NCI-H524 treated with DMSO at 0.1 percent for 48 hours (cell line): ENCODE measurements at places on chromosomes 11 and 22.

GRCh38 chr11:106249617-106250239 is 172.3 kb downstream of the AASDHPPT start:
- no peak for DNase-seq

DNA sequence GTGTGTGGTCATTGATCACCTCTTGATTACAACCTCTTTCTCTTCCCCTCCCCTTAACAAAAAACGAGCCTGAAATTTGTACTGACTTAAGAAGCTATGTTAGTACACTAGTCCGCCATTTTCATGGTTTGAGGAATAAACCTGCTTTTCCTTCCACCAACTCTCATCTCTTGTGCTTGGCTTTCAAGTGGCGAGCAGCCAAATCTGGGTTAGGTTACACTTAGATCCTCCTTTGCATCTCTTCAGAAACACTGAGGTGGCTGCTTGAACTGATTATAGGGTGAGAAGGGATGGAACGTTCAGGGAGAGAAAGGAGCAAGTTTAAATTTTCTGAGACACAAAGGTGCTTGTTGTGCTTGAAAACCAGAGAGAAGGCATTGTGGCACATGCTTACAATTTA is 2171.4 kb downstream of the LRRC4C start:
- DNase-seq = no peak

- peak; percentile 61 for DNase-seq
These were observed at the start of gene CEP126 for GRCh38 chr11:101914738-101915426. Gene CEP126, plus strand, starts transcription at chr11:101915010. Its CDS starts 275 bp downstream, at chr11:101915285.

DNA sequence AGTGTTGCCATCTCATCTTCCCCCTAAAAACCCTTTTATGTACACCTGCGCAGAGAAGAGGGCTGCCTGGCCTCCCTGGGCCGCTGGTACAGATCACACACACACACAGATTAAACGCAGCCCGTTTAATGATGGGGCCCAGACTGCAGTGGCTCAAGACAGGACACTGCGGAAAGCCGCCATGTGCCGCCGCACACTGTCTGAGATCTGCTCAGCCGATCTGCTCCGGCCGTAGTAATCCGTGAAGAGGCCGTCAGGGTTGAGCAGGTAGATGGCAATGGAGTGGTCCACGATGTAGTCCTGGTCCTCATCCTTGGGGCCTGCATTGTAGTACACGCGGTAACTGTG is 2.0 kb downstream of the SCO2 start:
- no peak for DNase-seq

DNA sequence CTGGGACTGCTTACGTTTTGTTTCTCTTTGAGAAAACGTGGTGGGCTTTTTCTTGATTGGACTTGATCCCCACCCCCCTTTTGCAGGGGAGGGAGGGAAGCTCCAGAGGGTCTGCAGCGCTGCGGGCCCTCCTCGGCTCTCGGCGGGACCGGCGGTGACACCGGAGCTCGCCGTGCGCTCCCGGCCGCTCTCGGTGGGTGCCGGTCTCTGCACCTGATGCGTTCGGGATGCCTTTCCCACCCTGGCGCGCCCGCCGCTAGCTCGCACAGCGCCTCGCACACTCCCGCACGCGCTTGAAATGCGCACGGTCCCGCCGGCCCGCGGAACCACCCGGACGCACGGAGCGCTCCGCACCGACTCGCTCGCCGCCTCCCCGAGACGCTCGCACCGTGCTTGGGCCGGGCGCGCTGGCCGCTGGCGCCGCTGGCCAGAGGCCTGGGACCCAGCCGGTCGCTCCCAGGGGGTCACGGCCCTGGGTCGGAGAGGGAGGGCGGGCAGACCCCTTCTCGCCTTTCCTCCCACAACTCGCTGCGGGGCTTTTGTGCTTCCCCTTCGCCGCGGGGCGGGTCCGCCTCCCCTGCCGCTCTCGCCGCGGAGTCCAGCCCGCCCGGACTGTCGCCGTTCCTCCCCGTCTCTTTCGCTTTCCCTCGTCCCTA is 1.0 kb downstream of the ZBTB16 start:
- DNase-seq = no peak

- no peak for DNase-seq
These were observed 33.8 kb downstream of the EHF start for GRCh38 chr11:34654483-34655334.

DNA sequence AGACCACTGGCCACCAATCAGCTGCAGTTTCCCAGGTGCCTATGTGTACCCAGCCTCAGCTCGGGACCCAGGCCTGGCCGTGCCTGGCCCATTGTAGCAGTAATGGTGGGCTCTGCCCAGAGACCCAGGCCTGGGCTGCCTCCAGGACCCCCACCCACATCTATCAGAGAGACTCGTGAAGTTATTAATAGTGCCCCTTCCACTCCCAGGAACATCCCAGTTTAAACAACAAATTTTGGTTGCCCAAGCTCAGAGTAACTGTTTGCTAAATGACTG is 42.5 kb downstream of the IGLL5 start:
- DNase-seq = no peak

GRCh38 chr11:112769170-112769569 is 192.1 kb upstream of the NCAM1 start:
- DNase-seq = no peak

DNA sequence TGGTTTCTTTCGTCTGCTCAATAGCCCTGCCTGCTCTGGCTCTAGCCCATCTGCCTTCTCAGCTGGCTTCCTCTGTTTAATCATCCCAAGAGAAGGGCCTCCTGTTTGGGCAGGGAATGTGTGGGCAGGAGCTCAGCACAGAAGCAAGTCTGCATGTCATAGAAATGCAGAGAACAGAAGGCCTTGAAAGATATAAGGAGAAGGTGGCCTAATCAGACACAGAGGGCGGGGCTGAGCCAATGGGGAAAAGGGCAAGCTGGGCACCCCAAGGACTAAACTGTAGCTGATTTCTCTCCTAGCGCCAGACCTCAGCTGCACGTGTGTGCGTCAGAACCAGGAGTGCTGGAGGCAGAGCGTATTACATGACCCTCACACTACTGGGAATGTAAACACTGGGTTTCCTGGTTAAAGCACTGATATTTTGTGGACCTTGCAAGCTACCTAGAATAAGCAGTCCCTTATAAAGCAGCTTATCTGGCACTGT is 7.6 kb upstream of the CCKBR start:
- no peak for DNase-seq

- DNase-seq = no peak
These were observed 18.1 kb downstream of the SLC6A5 start for GRCh38 chr11:20617346-20618005.

DNA sequence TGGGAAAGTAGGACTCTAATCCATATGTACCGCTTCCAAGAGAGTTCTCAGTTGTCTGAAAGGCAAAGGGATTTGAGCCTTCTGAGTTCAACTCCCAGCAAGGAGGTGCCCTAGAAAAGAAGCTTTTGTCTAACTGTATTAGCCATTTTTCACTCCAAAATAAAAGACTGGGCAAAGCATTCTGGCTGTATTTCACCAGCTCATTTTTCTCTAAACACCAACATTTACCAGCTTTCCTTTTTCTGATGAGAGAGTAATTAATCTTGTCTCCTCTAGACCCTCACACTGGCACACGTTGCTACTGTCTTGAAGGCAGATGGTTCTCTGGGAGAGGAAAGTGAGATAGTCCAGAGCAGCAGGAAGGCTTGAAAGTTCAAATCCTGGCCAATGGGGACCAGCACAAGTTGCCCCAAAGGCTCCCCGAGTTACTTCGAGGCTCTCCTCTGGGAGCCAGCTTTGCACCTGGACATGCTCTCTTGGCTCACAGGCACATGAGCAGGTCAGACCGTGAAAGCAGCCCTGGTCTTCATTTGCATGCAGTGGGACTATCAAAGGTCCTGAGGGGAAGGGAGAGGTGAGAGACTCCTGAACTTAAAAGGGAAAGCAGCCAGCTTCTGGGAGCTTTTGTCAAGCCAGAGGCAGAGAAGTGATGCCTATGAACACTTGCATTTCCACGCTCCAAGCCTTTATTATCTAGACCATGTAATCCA is 100.0 kb downstream of the NTM start:
- no peak for DNase-seq

GRCh38 chr11:72309641-72310040 is 65.7 kb upstream of the PHOX2A start:
- DNase-seq = no peak

DNA sequence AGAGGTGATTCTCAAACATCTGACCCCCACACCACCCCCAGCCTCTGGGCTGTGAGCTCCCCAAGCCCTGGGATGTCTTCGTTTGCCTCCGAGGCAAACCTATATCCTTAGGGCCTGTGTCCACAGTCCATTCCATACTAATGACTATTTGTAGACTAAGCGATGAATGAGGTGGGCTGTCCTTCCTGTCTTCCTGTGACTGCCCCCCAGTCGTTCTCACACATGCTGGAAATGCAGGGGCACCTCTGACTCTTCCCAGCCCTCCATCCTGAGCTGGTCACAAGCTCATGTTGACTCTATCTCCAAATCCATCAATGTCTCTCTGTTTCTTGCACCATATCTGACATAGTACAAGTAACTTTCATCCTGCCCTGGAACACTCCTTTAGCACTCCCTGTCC is 4.8 kb downstream of the ATG16L2 start:
- no peak for DNase-seq

DNA sequence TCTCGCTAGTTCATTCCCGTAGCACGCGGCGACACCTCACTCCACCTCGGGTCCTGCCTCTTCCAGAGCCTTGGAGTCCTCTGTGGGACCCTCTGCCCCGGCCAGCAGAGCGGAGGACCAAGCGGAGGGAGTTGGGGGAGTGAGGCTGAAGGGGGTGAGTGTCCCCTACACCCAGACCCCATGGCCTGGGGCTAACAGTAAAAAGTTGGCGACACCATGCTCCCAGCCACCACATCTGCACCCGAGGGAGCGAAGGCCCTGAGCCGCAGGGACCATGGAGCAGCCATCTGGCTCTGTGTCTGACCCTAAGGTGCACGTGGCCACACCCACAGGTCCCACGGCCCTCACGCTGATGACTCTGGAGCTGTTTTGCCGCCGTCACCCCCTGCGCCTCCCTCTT is 293.8 kb downstream of the BRD1 start:
- no peak for DNase-seq

DNA sequence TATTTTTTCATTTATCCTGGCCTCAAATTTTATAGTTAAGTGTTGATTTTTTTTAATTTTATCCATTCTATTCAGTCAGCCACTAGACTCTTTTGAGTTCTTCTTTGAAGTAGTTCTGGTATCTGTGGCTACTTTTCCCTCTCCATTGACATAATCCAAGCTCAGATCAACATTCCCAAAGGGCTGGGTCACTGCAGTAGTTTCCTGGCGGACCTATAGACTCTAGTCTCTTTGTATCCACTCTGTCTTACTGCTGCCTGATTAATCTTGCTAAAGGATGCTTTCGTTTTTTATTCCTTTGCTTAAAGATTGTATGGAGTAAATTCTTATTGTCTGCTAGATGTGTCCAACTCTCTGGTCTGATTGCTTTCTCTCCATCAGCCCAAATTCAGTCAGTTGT is 87.6 kb downstream of the UVRAG start:
- no peak for DNase-seq

- no peak for DNase-seq
These were observed 481.8 kb upstream of the TENM4 start for GRCh38 chr11:79922641-79923040.

GRCh38 chr11:44734843-44735381 is 8.2 kb downstream of the TSPAN18 start:
- no peak for DNase-seq

DNA sequence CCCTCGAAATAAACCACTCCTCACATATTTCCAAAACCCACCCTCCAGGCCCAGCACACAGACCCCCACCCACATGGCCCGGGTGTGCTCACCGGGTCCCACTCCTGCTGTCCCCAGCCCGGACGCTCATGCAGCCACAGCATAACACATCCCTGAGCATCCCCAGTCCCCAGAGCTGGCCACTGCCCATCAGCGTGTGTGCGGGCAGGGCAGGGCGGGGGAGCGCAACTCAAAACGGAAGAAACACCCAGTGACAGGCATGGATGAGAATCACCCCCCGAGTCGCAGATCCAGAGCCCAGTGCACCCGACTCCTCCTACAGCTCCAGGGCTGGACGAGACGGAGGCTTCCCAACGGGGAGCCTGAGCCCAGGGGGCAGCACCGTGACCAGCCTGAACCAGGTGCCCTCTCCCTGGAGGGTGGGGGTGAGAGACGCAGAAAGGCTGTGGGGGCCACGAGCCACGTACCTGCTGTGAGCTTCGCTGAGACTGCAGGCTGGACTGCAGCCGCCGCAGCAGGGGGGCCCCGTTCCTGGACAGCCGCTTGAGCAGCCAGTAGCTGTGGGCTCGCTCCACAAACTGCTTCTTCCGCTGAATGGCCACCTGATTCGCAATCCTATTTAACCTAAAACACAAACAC is 23.8 kb downstream of the BRD1 start:
- DNase-seq = no peak

DNA sequence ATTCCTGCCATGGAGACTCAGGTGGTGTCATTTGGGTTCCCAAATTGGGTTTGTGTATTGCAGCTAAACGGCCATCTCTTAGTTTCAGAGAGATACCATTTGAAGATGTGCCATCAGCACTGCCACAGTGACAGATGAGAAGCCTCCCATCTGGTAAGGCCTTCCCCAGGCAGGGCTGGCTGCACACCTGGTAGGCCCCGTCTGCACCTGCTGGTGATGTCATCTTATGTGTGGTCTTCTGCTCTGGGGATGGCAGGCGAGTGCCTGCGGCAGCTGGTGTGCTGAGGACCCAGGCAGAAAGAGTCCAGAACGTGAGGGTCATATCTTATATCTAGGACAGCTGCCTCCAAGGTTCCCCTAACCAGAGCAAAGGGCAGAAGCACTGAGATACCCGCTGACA is 100.6 kb downstream of the CSNK2A3 start:
- DNase-seq = no peak

- DNase-seq = no peak
These were observed 64.6 kb upstream of the ADSL start for GRCh38 chr22:40281717-40282116.

DNA sequence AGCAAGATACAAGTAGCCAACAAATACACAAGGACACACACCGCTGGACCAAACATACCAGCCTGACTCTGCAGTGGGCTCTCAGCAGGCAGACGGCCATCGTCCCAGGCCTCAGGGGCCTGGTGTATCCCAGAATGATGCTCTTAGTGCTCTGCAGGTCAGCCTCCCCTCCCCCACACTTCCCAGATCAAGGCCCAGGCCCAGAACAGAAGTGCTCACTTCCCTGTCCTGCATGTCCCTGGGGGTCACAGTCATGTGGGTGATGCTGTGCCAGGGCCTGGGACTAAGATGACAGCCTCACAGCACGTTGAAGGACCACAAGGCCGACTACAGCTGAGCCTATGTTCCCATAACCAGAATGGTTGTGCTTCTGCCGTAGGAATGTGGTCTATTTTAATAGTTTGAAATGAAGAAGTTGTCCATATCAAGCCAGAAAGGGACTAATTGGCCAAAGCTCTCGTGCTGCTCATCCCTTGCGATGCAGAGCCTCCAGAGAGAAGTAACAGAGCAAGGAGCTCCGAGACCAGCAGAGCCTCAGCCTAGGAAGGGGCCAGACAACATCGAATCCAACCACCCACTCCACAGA is 48.6 kb downstream of the GAB4 start:
- no peak for DNase-seq

GRCh38 chr11:128343870-128344269 is 243.5 kb downstream of the ETS1 start:
- DNase-seq = no peak

DNA sequence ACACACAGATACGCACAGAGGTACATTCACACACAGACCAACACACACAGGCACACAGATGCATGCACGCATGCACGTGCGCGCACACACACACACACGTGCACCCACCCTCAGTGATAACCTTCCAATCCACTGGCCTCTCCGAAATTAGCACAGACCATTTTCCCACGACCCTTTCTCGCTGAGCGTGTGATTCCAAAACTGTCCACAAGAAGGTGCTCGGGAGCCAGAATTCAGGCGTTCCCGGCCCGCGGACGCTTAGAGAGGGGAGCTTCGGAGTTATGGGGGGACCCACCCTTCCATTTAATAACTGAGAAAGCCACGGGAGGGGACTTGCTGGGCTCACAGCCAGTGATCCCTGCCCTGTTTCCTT is 33.8 kb upstream of the SLC35C1 start:
- no peak for DNase-seq
